ENCODE measurements at places on chromosomes 6 and 20. TPM values are rescaled to one million over a fixed set of nuclear protein-coding genes. Genes with fewer than 3 reads are reported as not detected.

PIGU gene
- 19.0 TPM for total RNA-seq

CBLN4 gene
- total RNA-seq = not detected

ANGPT4 gene
- total RNA-seq = not detected

TCFL5 gene
- 4.7 TPM for total RNA-seq

POU3F2 gene
- total RNA-seq = not detected

ERVFRD-1 gene
- not detected for total RNA-seq

FERMT1 gene
- total RNA-seq = 0.33 TPM

STX11 gene
- total RNA-seq = 16.0 TPM

SLC17A2 gene
- total RNA-seq = not detected

CAGE1 gene
- 0.22 TPM for total RNA-seq

LGSN gene
- total RNA-seq = 0.05 TPM

SPTLC3 gene
- 0.26 TPM for total RNA-seq

ATP6V1G2 gene
- total RNA-seq = 1.4 TPM

SEMG1 gene
- total RNA-seq = not detected

KIF6 gene
- not detected for total RNA-seq

DEFB124 gene
- not detected for total RNA-seq

SLPI gene
- not detected for total RNA-seq

TSPO2 gene
- not detected for total RNA-seq

ZSCAN23 gene
- total RNA-seq = 1.1 TPM

METTL24 gene
- total RNA-seq = not detected

PDE10A gene
- not detected for total RNA-seq

RCAN2 gene
- total RNA-seq = 5.4 TPM

DHX16 gene
- total RNA-seq = 35.3 TPM

SEL1L2 gene
- total RNA-seq = not detected

PLN gene
- not detected for total RNA-seq

THEMIS gene
- 9.5 TPM for total RNA-seq

FAM184A gene
- total RNA-seq = 10.8 TPM

SLC16A10 gene
- total RNA-seq = 3.6 TPM

APCDD1L gene
- total RNA-seq = not detected

B4GALT5 gene
- total RNA-seq = 21.4 TPM

MRPS26 gene
- total RNA-seq = 158 TPM

SNAP25 gene
- 0.67 TPM for total RNA-seq

ACTL10 gene
- 1.8 TPM for total RNA-seq

DNAH8 gene
- total RNA-seq = 0.22 TPM

PLAGL2 gene
- total RNA-seq = 93.9 TPM

IMPG1 gene
- not detected for total RNA-seq

MOG gene
- total RNA-seq = not detected

TRAPPC3L gene
- total RNA-seq = not detected

OR2J3 gene
- not detected for total RNA-seq
